NCI-H446 treated with DMSO at 0.1 percent for 48 hours (cell line): ENCODE measurements at places on chromosomes 6 and 20.

DNA sequence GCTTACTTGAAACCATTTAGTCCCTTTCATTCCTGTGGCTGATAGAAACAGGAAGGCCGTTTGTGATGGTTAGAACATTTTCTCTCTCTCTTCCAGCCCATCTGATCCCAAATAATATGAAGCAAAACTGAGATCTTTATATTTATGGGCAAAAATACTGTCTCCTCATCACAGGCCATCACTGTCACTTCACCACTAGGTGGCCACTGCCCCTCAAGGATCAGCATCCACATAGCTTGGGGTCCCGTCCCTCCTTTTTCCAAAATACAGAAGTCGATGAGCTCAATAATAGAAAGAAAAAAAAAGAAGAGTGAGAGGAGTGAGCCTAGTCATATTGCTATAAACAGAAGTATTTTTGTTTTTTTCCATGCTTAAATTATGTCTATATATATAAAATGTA, 46.4 kb upstream of the LAMP5 start:
- DNase-seq, result peak; percentile 31

- DNase-seq, result no peak
Measured at GRCh38 chr6:31578184-31579118, 3.1 kb downstream of the TNF start.

DNA sequence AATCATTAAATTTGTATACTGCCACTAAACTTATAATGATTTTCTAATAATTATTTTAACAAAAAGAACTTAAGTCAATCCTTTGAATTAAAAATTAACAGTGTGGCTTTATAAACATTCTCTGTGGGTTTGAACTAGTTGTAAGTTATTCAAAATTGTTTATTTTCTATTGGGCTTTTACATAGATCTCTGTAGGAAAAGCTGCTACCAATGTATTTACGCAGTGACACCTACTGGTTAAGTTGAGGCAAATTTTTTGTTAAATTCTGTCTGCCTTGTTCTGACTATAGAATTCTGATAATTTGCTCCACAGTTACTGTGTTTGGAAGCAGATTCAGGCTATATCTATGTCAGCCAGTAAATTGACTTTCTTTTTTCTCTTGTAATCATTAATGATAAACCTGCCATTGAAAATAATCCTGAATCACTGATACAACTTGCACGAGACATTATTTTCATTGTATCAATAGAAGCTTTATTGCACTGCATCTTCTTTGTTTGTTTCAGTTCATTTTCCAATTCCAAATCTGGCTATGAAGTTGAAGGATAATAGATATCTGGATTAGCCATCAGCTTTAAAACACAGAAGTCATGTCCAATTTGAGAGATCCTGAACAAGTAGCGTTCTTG, 66.0 kb upstream of the UTRN start:
- DNase-seq, result no peak

GRCh38 chr20:35085477-35086225, 7.0 kb downstream of the TRPC4AP start:
- DNase-seq, result no peak

- DNase-seq, result no peak
Measured at GRCh38 chr20:1660246-1660645, 2.7 kb upstream of the SIRPG start.

- no peak for DNase-seq
Measured at GRCh38 chr20:50005471-50005981, 22.7 kb downstream of the SNAI1 start.

DNA sequence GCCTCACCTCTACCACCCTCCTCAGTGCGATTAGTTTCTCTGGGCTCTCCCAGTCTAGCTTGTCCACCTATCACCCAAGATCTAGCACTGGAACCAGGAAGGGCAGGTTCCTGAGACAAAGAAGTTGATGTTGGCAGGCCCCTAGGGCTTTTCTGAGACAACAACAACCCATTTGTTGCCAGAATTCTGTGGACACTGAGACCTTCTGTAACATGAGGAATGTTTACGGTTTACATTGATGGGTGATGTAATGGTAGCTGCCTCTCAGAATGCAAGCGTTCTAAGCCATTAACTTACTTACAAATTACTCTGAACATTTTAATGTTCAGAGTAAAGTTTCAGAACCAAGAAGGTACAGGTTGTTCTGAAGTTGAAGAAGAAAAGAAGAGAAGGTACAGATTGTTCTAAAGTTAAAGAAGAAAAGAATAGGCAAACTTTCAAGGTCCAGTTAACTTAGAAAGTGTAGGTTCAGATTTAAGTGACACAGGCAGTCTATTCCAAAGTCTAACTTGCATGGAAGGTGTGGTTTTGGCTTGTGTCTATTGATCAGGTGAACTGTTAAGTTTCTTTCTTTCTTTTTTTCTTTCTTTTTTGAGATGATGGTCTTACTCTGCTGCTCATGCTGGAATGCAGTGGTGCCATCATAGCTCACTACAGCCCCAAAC, 3.7 kb upstream of the MED23 start:
- no peak for DNase-seq

- DNase-seq, result no peak
Measured at GRCh38 chr6:97203343-97203742, 79.7 kb downstream of the MMS22L start.

GRCh38 chr20:14989535-14990290, 652.3 kb upstream of the FLRT3 start:
- no peak for DNase-seq

DNA sequence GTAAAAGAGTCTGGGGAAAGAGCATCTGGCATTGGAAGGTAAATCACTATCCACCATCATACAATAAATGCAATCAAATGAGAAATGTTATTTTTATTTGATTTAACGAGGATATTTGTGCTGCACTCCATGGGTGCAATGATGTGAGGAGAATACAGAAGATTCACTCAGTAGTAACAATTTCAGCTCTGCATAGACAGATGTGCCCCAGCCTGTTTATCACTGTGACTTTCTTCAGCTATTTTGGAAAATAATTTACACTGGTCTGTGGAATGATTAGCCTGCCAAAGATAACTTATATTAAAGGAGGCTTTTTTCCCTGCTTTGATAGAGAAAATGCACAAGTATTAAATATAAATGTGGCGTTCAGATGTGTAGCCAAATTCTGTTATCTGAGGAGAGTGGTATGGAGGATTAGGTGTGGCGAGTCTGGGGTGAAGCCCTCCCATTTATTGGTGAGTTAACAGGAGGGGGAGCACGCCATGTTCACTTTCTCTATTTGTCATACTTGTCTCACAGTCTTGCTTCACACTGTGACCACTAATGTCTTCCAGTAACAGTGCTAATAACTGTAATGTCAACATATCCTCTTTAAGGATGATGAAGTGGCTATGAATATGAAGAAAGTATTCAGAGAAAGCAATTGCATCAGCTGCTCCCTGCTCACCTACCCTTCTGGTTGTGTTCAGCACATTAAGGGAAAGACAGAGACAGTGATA, 645.6 kb downstream of the MMUT start:
- no peak for DNase-seq

DNA sequence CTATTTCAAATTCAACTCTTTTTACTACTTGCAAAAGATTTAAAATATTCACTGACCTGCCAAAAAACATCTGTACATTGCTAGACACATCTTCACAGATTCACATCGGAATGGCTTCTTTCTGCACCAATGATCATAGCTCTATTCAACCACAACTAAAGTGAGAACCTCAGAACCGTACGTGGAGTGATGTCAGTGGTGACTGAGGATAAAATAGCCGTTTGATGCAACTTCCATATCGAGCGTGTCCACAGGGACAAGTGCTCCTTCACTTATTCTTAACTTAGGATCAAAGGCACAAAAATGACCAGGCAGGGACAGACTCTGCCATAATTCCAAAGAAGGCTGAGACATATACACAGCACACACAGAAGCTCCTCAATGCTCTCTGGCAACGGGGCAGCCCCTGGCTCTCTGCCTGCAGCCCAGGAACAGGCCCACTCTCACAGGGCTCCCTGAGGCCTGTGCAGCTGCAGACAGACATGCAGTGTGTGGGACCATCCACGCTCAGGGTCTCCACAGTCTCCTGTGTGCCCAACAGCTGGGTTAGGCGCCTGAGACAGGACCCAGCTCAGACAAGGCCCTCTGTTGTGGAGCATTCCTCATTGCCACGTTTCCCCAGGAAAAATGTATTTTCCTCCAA, 22.8 kb downstream of the FYN start:
- no peak for DNase-seq

- DNase-seq, result no peak
Measured at GRCh38 chr6:166567107-166567506, 19.4 kb downstream of the RAMACL start.

DNA sequence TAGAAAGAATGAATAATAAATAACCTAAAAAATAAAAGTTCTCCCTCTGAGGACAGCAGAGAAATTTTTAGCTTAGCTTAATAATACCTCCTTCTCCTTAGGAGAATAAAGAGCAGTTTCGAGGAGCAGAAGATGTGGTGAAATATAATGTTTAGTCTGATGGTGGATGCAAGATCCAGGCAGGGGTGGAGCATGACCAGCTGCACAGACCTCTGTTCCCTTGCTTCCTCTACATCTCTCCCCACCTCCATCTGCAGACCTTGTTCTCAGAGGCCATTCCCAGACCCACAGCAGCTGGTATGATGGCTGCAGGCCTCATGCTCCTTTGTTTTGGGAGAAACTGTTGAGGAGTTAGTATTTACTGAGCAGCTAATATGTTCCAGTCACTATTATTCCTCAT, 1.5 kb downstream of the BTN3A2 start:
- DNase-seq, result no peak

DNA sequence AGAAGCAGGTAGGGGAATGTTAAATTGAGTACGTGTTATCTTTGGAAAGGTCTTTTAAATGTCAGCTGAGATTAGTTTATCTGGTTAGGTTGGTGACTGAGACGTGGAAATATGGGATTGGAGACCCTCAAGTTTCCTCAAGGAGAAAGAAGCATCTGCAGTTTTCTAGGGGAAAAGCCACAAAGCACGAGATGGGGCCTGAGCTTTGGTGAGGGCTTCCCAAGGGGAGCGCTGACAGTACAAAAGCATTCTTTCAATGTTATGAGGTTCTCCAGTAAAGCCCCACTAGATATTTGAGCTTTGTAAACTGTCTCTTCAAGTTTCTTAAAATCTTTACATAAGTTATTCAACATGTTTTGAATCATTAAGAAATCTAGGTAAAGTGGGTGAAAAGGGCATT, 19.6 kb upstream of the HS3ST5 start:
- DNase-seq, result no peak

GRCh38 chr6:54267798-54268197, 40.4 kb upstream of the TINAG start:
- no peak for DNase-seq

- DNase-seq, result no peak
Measured at GRCh38 chr6:84976526-84977362, 212.3 kb upstream of the TBX18 start.

- no peak for DNase-seq
Measured at GRCh38 chr6:36957773-36958271, 3.3 kb downstream of the PI16 start.

GRCh38 chr6:168369786-168370185, 50.2 kb upstream of the DACT2 start:
- no peak for DNase-seq
